NCI-H82 (cell line): ENCODE measurements at places on chromosomes 7 and 10.
A peak's percentile ranks its signal among the peaks of the same experiment; 100 is the strongest.

GRCh38 chr10:15433850-15434537 lies 62.9 kb upstream of the FAM171A1 start:
- peak; percentile 82 for DNase-seq

- DNase-seq, result peak; percentile 16
Observed at GRCh38 chr7:68224041-68224741, 1227.6 kb downstream of the TYW1 start.

GRCh38 chr10:104324221-104324686 lies 14.0 kb downstream of the ITPRIP start:
- DNase-seq, result no peak

DNA sequence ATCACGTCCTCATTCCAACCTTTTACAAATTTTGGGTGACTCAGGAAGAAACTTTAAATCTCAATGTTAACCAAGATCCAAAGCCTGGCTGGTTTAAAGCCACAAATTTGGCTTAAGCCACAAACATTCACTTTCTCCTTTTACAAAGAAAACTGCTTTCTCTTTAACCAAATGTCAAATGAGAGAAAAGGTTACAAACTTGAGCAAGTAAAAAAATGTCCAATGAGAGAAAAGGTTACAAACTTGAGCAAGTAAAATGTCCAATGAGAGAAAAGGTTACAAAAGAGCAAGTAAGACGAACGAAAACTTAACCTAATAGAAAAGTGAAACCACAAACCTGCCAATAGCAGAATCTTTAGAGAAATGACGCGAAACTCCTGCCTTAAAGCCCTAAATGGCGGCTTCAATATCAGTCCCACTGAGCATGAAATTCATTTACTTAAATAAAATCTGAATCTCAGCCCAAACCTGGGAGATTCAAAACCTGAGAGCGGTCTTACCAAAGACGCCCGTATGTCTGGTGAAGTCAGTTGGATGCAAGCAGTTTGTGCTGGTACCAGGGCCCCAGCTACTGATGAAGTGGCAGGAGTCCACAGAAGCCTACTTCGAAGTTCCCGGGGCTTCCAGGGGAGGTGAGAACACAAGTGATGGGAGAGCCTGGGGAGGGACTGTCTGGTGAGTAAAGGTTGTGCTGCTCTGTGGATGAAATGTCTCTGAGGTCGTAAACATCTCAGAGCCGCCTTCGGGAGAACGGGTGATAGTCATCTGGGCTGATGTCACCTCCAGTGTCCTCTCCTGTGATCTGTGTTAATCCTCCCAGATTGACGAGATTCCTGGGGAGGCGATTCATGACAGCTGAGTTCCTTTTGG lies 74.6 kb downstream of the PAXIP1 start:
- peak; percentile 16 for DNase-seq

GRCh38 chr10:29328983-29329382 lies 40.1 kb downstream of the LYZL1 start:
- no peak for DNase-seq

- DNase-seq, result no peak
Observed at GRCh38 chr10:30349967-30350735, 1.1 kb upstream of the MTPAP start.

DNA sequence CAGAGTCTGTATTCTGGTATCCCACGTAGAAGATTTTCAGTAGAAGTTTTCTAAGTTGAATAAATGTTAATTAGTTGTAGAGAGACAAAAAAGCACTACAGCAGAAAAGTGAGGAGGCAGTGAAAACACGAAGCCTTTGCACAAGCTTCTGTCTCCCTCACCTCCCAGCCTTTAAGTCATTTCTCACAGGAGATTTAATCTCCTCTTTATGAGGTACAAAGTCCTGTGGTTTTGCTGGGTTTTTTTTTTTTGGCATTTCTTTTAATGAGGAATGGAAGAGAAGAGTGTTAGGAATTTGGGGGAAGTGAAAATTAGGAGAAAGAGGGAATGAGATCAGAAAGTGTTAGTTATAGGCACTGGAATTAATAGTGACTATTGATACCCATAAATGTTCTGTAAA lies 21.5 kb downstream of the SPAG6 start:
- DNase-seq, result no peak

DNA sequence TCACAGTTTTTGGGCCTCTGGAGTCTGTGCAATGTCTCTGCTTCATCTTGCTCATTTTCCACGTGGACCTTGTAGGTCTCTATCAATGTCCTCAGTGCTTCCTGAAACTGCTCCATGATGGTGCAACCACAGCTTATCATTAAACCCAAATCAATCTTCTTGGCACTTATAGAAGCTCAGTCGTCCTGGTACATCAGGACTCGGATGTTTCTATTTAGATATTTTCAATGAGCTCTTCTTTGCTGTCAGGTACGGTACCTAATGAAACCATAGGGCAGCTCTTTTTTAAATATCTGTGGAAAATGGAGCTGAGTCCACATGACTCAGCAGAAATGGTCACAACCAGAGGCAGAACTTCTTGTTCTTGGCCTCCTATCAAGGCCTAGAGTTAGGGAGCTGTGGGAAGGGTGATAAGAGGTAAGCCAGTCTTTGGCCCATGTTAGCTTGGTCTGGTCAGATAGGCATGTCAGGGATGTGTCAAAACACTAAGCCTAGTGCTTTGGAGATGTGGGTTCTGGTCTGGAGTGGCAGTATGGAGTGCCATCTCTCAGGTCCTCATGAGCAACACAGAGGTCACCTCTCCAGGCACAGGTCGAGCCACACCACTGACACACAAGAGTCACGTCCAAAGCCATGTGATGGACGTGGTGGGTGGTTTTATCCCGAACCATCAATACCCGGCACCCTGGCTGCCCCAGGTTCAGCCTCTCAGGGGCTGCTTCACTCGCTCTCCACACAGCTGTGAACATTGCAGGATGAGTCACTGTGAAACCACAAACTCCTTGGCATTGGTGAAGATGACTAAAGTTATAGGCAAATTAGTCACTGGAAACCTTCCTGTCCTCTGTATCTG lies 87.0 kb downstream of the TBXAS1 start:
- no peak for DNase-seq

DNA sequence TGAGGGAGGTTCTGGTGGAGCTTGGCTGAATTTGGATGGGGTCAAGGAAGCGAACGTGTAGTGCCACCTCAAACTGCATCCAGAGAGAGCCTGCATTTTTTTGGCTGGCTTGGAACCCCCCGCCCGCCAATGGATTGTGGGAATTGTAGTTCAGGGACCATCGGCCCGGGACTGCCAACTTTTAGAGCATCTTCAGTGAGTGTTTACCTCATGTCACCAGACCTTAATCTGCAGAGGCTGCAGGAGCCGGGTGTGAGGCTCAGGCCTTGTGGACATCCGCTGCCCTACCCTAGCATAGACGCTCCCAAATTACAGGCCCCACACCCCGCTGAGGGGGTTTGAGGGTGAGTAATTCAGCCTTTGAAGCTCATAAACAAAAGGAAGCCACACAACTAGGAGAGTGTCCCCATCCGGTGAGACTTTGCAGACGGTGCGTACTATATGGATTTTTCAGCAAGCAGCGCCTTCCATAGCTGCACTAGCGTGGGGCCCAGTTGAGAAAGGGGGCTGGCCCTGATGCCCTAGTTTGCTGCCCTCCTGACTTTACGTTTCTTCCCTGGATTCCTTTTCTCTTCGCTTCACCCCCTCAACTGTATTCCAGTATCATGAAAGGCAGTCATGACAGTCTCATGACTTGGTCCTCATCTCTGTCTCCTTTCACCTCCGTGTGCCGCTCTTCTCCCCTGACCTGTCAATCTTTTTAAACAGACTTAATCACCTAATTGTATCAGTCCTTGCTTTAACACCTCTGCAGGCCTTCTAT lies 717 bp downstream of the CNPY4 start:
- DNase-seq, result peak; percentile 77

DNA sequence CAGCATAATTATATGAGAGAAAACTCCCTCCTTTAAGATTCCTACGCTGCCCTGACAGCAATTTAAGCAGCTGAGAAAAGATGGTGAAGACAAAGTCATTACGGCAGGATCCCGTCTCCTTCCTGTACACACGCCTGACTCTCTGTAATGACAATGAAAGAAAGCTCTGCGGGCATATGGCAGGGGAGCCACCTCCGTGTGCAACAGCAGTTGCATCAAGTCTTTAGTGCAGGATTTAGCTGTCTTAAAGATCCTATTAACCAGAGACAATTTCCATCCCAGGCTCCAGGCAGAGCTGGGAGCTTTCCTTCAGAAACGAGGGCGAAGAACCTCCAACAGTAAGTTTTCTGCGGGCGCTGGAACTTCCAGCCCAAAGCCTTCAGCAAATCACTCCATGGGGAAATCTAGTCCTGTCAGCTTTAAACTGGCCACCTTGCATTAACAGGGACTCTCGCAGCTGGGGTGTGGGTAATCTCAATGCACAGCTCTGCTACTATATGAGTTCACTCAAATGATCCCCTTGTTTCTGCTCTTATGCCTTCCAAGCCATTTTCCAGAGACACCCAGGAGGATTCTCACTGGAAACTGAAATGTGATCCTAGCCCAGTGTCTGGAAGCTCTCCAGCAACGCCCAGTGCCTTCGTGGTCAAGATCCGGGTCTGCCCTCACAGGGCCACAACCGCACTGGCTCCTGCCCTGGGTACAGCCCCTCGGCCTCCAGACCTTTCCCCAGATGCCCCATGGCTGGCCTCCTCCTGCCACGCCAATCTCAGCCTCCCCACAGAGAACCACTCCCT lies 74.9 kb downstream of the CTBP2 start:
- DNase-seq, result peak; percentile 96

GRCh38 chr7:104410742-104411141 lies 82.3 kb downstream of the LHFPL3 start:
- peak; percentile 54 for DNase-seq

- peak; percentile 24 for DNase-seq
Observed at GRCh38 chr7:112726076-112726475, 64.1 kb downstream of the TMEM168 start.

GRCh38 chr10:117486606-117487005 lies 55.9 kb upstream of the EMX2 start:
- DNase-seq, result no peak

GRCh38 chr10:46299536-46300369 lies 13.0 kb downstream of the ANTXRL start:
- DNase-seq, result peak; percentile 26

- peak; percentile 41 for DNase-seq
Observed at GRCh38 chr10:27153845-27154193, 365 bp downstream of the YME1L1 start.

- no peak for DNase-seq
Observed at GRCh38 chr7:69714886-69715576, 116.8 kb downstream of the AUTS2 start.

GRCh38 chr7:127582361-127582760 lies 3.0 kb downstream of the GCC1 start:
- no peak for DNase-seq

GRCh38 chr7:119123326-119123725 lies 898.8 kb downstream of the ANKRD7 start:
- DNase-seq, result no peak

DNA sequence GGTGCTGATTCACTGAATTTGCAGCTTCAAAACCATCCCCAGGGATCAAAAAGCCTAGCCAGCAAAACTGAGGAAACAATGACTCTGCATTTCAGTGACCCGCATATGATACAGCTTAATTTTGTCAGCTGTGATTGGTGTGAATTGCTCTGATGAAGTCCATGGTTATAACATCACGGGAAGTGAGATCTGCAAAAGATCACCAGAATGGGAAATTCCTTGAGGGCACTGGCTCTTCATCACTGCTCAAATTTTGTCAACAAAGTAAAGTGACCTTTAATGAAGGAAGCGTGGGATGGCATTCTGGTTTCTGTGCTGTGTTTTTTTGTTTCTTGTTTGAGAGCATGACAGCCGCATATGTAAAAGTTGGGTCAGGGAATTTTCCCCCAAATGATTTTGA lies 745.9 kb downstream of the GATA3 start:
- no peak for DNase-seq

DNA sequence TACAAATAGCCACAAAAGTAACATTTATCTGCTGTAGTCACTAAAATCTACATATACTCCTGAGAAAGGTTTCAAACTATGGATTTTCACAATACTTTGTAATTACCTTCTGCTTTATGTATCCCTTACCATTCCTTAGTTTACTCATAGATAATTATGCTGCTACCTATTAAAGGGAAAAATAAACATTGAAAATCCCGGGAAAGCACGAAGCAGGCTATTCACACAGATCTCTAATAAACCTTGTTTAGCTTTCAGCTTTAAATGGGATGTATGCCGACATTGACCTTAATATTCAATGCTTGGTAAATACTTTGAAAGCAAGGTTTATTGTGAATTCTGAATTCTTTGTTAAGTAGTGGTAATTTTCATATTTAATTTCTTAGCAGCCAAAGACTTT lies 58.5 kb upstream of the SMIM30 start:
- DNase-seq, result no peak

GRCh38 chr10:5543623-5544022 lies 18.9 kb downstream of the CALML3 start:
- no peak for DNase-seq

DNA sequence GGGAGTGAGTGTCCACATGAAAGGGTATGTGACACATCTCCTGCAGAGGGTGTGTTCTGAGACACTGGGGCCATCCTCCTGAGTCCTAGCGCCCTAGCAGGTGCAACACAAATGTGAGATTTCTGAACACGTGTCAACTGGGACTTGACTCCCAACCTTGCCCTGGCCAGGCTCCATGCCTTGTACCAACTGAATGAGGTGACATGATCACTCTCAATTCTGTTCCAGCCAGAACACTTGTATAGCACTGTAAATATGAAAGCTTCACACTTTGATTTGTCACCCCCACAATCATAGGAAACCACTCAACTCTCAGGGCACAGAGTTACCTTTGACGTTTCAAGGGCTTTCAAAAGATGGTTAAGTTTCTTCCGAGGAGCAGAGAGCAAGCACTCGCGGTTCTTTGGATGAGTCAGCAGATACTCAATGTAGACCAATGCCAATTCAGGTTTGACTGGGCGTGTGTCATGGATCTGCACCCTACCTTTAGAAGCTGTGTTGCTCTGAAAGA lies 48.6 kb downstream of the NCAPG2 start:
- no peak for DNase-seq

DNA sequence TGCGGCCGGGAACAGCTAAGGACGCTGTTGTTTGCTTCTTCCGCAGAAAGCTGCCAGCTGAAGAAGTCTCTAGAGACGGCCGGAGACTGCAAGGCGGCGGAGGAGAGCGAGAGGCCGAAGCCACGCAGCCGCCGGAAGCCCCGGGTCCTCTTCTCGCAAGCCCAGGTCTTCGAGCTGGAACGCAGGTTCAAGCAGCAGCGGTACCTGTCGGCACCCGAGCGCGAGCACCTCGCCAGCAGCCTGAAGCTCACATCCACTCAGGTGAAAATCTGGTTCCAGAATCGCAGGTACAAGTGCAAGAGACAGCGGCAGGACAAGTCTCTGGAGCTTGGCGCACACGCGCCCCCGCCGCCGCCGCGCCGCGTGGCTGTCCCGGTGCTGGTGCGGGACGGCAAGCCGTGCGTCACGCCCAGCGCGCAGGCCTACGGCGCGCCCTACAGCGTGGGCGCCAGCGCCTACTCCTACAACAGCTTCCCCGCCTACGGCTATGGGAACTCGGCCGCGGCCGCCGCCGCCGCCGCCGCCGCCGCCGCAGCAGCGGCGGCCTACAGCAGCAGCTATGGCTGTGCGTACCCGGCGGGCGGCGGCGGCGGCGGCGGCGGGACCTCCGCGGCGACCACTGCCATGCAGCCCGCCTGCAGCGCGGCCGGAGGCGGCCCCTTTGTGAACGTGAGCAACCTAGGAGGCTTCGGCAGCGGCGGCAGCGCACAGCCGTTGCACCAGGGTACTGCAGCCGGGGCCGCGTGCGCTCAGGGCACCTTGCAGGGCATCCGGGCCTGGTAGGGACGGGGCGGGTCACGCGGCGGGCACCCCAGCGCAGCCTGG lies 2.4 kb downstream of the NKX2-3 start:
- DNase-seq, result peak; percentile 38

GRCh38 chr7:70856901-70857630 lies 274.9 kb upstream of the GALNT17 start:
- peak; percentile 79 for DNase-seq
